ENCODE measurements at places on chromosomes 16 and 17.

DNA sequence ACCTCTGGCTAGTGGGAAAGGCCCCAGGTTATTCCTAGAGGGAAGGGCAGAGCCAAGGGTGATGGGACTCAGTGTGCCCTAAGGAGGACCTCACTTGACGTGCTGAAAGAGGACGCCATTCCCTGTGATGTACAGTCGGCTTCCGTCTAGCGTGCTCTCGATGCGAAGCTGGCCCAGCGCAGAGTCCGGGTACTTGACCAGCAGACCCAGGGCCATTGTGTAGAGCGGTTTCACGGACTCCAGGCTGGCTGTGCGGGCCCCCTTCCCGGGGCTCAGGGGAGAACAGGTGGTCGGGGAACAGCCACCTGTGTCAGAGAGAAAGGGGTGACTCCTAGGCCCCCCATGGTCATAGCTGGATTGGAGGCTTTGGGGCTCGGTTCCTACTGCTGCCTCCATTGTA is 19.9 kb downstream of the PLEKHG4 start:
- DNase-seq: no peak

DNA sequence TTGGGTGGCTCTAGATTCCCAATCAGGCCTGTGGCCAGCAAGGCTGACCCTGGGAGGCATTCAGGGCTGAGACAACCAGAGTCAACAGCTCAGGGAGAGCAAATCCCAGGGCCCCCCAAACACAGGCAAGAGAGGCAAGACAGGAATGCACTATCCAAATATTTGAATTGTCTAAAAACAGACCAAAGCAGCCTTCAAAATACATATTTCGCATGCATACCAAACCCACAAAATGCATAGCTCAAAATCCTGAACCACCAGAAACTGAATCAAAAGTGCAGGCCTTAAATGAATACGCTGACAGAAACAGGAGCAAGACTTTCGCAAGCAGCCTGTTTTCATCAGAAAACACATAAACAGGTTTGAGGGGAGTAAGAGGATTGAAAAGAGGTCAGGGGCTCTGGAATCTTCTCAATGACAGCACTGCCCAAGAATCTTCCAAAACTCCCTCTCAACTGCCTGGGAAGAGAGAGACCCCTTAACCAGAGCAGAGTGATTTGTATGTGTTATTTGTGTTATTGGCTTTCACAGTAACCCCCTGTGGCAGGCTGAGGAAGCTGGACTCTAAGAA is 213.6 kb upstream of the CDH5 start:
- DNase-seq: no peak

DNA sequence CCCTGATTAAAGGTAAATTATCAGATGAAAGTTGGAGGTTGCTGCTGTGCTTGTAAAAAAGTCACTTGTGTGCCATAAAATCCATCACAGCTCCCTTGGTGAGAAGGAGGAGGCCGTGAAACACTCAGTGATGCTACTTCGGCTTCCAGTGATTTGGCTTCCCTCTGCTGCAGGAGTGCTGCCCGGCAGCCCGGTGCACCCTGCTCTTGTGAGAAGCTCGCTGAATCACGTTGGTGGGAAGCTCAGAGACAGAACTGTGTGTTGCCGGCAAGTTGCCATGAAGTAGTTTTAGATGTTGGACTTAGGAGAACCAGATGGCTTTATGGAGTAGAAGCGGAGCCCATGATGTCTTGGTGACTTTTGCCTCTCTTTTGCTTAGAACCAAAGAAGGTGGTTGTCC is 33.3 kb downstream of the MSI2 start:
- no peak for DNase-seq

DNA sequence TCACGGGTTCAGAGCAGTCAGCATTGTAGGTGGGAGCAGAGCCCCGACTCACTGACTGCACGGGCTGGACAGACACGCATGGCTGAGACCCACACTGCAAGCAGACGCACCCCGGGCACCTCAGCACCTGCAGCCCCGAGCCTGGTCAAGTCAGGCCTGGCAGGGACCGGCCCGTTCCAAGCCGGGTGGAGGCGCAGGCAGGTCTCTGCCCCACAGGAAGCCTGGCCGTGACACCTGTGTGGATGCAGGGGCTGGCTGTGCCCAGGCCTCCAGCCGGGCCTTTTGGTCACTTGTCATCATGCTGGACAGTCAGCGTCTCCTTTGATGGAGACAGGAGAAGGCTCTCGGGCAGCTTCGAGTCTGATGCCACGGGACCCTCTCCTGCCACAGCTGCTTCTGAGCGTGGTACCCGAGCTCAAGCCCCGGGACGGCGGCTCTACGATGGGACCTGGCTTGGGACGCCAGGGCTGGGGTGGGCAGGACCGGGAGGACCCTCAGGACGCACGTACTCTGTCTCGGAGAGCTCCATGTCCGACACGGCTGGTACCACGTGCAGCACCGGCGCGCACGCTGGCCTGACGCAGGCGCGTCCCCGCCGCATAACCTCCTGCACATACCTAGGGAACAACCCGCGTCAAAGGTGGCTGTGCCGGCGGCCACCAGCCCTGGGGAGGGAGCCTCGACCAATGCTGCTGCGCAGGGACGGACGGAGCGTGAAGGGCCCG is 7.9 kb downstream of the PDIA2 start:
- no peak for DNase-seq

GRCh38 chr16:5928476-5929065 is 831.0 kb upstream of the EEF2KMT start:
- DNase-seq: no peak

DNA sequence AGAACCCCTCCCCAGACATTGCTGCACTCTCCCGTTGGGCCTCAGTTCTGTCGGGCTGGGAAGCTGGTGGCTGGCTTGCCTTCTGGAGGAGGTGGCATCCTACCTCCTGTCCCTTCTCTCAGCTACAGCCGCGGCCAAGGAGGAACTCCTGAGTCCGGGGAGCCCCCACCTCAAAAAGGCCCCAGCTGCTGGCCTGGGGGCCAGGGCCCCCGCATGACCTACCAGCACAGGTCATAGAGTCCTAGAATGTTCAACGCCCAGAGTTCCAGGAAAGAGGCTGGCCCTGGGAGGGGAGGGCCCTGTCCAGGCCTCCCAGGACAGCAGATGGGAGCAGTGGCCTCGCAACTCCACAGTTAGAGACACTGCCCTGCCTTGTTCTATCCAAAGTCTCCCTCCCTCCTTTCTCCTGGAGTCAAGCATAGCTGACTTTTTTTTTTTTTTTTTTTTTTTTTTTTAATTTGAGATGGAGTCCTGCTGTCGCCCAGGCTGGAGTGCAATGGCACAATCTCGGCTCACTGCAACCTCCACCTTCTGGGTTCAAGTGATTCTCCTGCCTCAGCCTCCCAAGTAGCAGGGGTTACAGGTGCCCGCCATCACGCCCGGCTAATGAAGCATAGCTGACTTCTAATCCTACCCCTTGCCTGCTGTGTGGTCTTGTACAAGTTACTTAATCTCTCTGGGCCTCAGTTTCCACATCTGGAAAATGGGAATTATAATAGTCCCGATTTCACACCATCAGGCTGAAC is 7.1 kb downstream of the CARHSP1 start:
- DNase-seq: peak; percentile 51

GRCh38 chr16:1102921-1103635 is 7.0 kb upstream of the C1QTNF8 start:
- peak; percentile 67 for DNase-seq

GRCh38 chr17:59607817-59608403 is 11.8 kb upstream of the CLTC start:
- no peak for DNase-seq

All from left cardiac atrium (tissue), 4 donors.